Stimulated activated CD8-positive, alpha-beta memory T cell treated with anti-CD3 and anti-CD28 coated beads, Interleukin-7, amount 100 ng/mL, for 48 hours (primary cell): ENCODE measurements at places on chromosomes 12 and 14.

- no peak for DNase-seq
Measured at GRCh38 chr14:26128931-26129671, 468.7 kb downstream of the NOVA1 start.

DNA sequence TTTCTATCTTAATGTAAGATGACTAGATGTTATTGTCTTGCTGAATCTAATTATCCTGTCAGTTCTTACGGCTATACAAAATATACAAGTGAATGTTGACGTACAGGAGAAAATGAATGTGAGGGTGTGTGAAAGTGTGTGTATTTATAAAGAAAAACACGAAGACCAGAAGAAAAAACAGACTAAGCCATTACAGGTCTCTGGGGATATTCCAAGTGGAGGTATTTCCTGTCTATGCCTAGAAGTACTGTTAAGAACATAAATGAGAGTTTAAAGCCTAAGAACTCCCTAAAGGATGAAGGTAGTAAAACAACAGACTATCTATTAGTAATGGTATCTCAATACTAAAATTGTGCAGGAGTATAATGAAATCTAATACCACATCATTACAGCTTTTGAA is 7.6 kb downstream of the MDM1 start:
- DNase-seq = no peak

DNA sequence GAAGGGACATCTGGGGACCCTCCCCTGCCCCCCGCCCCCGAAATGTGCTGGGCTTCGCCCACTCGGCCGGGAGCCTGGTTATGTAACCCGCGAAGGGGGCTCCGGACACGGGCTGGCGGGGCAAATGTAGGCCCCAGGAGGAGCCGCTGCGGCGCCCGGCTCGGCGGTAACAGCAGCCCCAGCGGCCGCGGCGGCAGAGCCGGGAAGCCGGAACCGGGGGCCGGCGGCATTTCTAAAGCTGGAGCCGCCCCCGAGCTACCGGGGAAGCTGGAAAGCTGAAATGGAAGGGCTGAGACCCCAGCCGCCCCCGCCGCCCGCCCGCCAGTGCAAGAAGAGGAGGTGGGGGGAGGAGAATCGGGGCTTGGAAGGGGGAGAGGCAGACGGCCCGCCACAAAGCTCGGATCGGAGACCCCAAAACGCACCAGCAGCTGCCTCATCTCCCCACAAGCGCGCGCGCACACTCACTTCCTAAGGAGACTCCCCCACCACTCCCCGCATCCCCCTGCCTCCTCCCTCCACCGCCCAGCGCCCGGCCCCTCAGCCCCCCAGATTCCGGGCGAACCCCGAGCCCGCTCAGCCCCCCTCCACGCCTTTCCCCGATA is 1.5 kb downstream of the KDM2B start:
- DNase-seq = peak; percentile 13

GRCh38 chr12:66072135-66072534 is 58.4 kb downstream of the LLPH start:
- no peak for DNase-seq

GRCh38 chr14:37591311-37591940 is 3.6 kb downstream of the FOXA1 start:
- DNase-seq = no peak

DNA sequence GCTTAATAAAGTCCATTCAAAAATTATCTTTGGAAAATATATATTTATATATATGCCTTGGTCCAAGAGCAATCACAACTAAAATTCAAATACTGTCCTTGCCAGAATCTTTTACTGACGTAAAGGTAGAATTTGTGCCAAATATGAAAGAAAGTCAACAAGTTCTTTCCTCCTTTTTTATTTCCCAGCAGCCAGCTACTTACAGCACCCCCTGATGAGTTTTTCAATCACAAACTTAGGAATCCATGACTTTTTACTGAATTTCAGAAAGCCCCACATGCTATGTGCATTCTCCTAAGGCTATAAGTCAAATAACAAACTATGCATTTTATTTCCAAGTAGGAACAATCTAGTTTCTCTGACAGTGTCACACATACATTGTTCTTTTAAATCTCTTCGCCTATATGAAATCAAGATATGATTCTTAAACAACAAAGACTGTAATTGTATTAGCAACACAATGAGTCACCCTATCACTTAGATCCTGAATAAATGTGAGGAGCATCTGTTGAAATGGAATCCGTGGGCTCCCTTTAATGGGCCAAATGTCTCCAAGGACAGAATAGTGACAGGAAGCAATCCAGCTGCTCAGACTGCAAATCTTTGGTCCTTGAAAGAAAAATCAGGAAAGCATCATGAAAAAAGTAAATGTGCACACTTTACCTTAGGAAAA is 271.4 kb downstream of the DUSP6 start:
- DNase-seq = no peak

- DNase-seq = no peak
Measured at GRCh38 chr14:100837805-100838350, 12.0 kb downstream of the MEG3 start.

DNA sequence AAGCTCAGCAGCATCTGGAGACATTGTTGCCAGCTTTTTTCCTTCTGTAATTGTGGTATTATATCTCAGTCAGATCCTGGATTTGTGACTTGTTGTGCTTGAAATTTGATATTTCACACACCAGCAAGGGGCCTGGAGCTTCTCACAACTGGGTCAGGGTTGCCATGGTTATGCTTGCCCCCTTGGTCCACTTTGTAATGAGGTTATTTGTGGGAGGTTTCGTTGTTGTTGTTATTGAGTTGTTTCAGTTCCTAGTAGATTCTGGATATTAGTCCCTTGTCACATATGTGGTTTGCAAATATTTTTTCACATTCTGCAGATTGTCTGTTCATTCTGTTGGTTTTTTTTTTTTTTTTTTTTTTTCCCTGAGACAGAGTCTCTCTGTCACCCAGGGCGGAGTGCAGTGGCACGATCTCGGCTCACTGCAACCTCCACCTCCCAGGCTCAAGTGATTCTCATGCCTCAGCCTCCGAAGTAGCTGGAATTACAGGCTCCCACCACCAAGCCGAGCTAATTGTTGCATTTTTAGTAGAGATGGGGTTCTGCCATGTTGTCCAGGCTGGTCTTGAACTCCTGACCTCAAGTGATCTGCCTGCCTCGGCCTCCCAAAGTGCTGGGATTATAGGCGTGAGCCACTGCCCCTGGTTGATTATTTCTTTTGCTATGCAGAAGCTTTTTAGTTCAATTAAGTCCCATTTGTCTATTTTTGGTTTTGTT is 80.6 kb upstream of the ETV6 start:
- no peak for DNase-seq

DNA sequence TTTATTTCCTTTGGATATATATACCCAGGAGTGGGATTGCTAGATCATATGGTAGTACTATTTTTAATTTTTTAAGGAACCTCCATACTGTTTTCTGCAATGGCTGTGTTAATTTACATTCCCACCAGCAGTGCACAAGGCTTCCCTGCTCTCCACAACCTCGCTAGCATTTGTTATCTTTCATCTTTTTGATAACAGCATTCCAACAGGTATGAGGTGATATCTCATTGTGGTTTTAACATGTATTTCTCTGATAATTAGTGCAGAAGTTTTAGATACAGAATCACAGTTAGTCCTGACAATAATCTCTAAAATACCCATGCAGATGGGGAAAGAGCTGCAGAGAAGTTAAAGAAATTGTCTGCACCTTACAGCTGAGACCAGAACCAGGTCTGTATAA is 35.5 kb upstream of the BCL2L14 start:
- no peak for DNase-seq

GRCh38 chr12:21819678-21820077 is 45.2 kb upstream of the KCNJ8 start:
- no peak for DNase-seq

DNA sequence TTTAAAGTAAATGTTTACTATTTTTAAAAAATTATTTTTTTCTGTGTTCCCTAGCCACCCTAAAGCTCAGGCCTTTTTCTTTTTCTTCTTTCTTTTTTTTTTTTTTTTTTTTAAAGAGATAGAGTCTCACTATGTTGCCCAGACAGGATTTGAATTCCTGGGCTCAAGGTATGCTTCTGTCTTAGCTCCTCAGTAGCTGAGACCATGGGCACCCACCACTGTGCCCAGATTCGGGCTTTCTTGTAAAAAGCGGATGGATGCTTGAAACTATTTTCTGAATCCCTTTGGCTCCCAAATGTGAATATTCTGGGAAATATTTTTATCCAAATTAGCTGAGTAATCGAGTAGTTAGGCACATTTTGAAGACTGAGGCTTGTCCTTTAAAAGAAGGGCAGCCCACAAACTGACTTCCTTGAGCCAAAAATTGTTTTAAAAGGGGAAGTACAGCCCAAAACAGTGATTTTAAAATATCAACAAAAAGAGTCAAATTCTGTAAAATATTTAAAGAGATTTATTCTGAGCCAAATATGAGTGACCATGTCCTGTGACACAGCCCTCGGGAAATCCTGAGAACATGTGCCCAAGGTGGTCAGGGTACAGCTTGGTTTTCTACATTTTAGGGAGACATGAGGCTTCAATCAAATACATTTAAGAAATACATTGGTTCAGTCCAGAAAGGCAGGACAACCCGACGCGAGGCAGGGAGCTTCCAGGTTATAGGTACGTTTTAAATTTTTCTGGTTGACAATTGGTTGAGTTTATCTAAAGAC is 28.8 kb upstream of the HIGD1C start:
- DNase-seq = no peak

- no peak for DNase-seq
Measured at GRCh38 chr12:15669256-15669948, 119.8 kb downstream of the EPS8 start.

GRCh38 chr12:50351120-50352043 is 45.0 kb downstream of the FAM186A start:
- DNase-seq = no peak

- no peak for DNase-seq
Measured at GRCh38 chr14:96357216-96357615, 5.9 kb downstream of the ATG2B start.

- DNase-seq = no peak
Measured at GRCh38 chr14:81269100-81269978, 48.6 kb upstream of the GTF2A1 start.

- DNase-seq = no peak
Measured at GRCh38 chr12:78402366-78403134, 462.0 kb upstream of the SYT1 start.

GRCh38 chr12:93434256-93434865 is 7.4 kb downstream of the UBE2N start:
- no peak for DNase-seq

DNA sequence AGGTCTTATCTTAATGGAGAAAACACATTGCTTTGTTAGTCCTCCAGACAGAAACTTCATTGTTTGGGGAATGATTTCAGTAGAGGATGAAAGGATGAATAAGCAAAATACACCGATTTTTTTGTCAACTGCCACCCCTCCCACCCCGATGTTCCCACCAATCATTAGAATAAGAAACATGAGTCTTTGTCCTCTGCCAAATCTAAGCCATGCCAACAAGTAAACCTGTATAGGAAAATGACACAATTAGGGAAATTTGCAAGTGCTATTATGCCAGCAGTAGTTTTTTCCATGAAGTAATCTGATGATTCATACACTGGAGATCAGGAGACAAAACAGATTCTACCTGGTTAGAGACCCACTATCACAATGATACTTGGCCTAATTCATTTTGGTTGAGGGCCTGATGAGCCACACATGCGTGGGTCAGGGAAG is 35.9 kb downstream of the FLRT2 start:
- no peak for DNase-seq

DNA sequence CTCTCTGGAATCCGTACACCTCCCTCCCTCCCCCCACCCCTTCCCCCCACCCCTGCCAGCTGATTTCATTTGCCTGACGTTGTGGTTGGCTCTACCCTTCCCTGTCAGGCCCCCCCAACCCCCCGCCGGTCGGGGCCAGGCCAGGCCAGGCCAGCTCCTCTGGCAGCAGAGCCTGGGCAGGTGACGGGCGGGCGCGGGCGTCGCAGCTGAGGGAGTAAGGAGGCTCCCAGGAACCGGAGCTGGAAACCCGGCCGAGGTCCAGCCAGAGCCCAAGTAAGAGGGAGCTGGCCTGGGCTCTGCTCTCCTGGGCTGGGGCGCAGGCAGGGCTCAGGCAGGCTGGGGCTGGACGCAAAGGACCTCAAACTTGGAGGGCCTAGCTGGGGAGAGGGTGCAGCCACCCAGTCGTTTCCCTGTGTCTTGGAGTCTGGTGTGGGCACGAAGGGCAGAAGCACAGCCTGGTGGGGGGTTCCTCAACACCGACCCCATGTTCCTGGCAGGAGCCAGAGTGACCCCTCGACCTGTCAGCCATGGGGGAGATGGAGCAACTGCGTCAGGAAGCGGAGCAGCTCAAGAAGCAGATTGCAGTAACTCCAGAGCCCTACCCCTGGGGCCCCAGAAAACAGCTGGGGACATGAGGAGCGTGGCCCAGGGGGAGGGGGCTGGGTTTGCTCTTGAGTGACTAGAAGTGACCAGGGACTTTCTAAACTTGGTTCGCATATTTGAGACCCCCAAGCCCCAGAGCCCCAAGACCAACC is at the start of gene GNB3:
GNB3 (plus strand) TSS at position 165 of the 755 bp plus-strand sequence; CDS start at position 528, 363 bp downstream.
- DNase-seq = no peak

DNA sequence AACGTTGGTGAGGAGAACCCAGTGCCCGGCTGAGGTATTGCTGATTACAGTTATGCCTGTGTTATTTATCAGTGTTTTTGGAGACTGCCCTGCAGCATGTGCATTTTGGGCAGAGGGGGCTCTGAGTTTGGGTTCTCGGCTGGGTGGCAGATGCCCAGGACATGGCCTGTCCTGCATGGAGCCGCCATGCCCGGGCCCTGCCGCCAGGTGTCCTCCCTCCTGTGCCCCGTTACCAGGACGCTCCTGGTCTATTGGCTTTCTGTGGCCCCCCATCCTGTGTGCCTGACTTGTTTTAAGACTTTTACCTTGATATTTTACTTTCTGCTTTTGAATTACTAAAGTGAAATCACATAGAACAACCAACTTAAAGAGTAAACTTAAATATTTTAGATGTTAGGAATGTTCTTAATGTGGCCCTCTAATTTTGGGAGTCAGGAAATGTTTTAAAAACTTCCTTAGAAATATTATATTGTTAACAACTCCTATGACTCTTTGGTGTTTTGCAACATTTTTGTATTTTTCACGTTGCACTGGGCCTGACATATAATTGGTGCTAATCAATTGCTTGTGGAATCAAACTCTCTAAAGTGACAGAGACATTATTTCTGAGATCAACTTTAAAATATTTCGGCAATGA is 51.8 kb downstream of the PRIMA1 start:
- no peak for DNase-seq

DNA sequence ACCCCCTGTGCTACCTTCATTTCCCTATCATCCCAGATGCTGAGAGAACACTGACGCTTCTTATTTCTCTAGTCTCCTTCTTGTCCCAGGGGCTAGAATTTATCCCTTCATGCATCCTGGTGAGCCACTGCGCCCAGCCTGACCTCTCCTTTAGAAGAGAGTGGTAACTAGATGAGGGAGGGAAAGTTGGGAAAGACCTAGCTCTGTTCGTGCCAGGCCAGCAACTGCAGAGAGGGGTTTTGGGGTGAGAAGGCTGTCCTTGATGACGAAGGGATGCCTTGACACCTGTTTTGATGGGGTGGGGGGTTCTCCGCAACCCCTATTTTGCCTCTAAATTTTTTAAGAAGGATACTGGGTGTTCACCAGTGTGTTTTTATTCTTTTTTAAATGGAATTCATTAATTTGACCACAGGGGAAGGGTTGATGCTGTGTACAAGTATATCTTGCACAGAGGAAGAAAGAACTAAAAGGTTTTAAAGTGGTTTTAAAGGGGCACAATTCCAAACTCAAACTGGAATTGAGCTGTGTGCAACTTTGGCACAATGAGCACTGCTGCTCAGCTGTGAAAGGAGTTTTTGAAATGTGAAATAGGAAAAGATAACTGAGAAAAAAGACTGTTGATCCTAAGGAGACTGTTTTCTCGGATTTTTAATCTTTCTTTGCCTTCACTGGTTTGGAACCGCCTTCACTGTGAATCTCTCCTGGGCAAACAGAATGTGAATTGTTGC is 7.0 kb upstream of the MMP19 start:
- DNase-seq = no peak
